ENCODE measurements at places on chromosomes 7 and 10.

DNA sequence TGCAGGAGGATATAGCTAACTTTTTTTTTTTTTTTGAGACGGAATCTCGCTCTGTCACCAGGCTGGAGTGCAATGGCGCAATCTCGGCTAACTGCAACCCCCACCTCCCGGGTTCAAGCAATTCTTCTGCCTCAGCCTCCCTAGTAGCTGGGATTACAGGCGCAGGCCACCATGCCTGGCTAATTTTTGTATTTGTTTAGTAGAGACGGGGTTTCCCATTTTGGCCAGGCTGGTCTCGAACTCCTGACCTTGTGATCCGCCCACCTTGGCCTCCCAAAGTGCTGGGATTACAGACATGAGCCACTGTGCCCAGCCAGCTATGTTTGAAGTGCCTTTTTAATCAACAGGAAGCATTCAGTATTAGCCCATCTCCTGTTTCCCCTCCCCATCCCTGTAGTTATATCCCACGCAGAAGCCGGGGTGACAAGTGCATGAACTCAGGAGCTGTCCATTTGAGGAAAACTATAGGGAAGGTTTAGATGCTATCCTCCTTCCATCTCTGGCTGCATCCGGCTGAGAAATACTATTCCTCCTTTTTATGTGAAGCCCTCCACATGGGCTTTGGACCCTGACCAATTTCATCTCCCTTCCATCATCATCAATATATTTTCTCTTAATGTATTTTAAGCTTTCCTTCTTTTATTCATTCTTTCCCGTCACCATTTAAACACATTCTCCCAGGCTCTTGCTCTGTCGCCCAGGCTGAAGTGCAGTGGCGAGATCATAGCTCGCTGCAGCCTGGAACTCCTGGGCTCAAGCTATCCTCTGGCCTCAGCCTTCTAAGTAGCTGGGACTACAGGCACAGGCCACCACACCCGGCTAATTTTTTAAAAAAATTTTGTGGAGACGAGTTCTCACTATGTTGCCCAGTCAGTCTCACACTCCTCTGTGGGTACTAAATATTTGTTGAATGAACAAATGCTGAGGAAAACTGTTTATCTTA, 1.3 kb upstream of the POT1 start:
- DNase-seq, result no peak

- DNase-seq, result no peak
These were observed 13.1 kb downstream of the PLEKHS1 start for GRCh38 chr10:113764582-113764981.

DNA sequence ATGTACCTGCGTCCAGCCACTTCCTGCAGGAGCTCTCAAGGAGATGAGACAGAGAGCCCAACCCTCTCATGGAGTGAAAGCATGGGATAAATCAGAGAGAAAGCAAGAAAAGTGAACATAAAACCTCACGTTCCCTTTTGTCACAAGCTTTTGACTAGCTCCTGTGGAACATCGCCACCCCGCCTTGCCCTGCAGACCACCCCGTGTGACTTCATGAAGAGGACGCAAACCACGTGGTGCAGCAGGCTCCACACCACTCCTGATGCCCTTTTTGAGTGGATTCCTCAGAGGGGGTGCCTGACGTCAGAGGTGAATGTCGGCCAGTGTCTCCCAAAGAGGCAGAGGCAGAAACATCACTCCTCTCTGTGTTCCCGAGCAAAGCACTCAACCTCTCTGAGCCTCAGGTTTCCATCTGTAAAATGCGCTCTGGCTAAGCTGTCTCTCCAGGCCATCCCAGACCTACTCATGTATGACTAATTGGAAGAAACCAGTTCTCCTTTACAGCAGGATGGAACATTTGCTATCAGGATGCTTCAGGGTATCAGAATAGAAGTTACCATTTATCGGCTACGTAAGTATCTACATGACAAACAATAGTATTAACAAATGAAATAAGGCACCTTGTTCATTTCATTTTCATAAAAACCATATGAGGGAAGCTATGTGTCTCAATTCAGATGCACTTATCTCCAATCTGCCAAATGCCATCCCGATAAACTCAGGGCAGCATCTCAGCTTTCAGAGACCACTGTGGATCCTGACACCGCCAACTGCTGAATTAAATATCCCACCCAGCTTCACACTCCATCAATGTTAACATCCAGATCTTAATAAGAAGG, 5.3 kb downstream of the ZNF488 start:
- DNase-seq, result no peak

GRCh38 chr7:7931626-7932025, 37.0 kb upstream of the GLCCI1 start:
- DNase-seq, result no peak

DNA sequence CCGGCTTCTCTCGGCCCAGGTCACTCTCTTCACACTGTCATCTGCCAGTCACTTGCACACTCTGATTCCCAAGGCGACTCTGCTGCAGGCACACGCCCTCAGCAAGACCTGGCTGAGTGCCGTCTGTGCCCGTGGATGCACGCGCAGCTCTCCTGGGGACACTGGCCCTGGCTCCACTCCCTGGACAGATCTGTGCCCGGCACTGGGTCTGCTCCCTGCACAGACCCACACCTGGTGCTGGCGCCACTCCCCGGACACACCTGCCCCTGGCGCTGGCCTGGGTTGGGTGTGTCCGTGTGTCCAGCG, 133.2 kb downstream of the DNAJB6 start:
- DNase-seq, result no peak

DNA sequence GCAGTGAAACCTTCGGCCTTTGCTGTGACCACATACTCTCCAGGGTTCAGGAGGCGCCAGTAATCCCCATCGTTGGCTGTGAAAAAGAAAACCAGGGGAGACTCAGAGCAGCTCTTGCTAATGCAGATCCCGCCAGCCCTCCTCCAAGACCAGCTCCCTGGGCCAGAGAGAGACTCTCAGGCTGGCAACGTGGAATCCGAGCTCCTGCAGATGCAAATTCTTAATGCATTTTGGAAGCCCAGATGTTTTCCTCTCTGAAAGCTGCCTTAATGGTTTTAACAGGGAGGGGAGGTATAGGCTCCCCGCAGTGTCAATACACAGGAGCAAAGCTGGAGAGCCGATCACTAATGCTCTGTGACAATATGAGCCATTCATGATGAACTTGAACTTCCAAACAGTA, 80.8 kb downstream of the GPR26 start:
- DNase-seq, result no peak

GRCh38 chr7:140206616-140207389, 30.0 kb upstream of the KDM7A start:
- DNase-seq, result no peak

DNA sequence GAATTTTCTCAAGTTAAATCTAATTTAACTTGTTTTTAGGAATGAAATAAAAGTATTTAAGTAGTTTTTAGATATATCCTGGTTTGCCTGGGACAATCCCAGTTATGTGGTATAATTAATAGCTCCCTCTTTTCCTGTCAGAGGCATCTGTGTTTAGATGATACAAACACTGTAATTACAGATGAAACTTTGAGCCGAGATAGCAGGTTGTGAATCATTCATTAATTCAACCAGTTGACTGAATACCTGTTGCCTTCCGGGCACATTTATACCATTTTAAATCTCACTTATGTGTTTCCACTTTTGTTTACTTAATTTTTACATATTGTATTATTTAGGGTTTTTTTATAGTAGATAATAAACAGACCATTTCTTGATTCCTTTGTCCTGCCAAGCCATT, 82.1 kb upstream of the GATA3 start:
- no peak for DNase-seq

GRCh38 chr10:78925800-78926319, 142.9 kb upstream of the ZMIZ1 start:
- DNase-seq, result no peak

DNA sequence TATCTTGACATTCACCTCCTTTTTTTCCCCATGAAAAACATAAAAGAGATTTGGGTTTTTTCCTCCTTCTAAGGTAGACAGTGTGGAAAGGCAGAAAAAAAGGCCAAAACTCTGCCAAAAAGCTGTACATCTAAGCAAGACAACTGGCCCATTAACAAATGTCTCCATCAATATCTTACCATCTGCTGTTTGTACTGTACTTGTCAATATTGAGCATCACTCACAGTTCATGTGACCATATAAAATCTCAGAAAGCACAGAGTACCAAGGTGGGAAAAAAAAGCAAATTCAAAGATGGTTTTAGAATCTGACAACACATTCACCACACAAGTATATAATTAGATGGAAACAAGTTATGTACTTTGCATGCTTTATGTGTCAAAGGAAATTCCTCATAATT, 52.6 kb downstream of the CACNA2D1 start:
- DNase-seq, result no peak

GRCh38 chr10:91140995-91141549, 79.4 kb upstream of the PCGF5 start:
- no peak for DNase-seq

DNA sequence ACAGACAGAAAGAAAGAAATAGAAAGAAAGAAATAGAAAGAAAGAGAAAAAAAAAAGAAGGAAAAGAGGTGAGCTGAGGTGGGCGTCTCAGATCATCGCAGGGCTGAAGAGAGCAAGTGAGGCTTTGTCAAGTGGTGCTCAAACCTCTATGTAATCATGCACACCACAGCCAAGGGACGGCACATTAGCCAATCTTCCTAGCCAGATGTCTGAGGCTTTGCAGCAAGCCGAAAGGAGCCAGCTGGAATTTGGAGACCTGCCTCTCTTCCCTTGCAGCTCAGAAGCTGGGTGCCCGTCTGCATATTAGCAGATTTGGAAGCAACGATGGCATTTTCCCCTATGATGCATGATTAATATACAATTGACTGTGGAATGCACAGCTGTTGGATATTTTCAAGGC, 52.5 kb downstream of the ADRA2A start:
- DNase-seq, result no peak

- DNase-seq, result no peak
These were observed 11.9 kb downstream of the PLAU start for GRCh38 chr10:73922864-73923133.

- DNase-seq, result no peak
These were observed 176.1 kb downstream of the SGMS1 start for GRCh38 chr10:50447691-50448090.

DNA sequence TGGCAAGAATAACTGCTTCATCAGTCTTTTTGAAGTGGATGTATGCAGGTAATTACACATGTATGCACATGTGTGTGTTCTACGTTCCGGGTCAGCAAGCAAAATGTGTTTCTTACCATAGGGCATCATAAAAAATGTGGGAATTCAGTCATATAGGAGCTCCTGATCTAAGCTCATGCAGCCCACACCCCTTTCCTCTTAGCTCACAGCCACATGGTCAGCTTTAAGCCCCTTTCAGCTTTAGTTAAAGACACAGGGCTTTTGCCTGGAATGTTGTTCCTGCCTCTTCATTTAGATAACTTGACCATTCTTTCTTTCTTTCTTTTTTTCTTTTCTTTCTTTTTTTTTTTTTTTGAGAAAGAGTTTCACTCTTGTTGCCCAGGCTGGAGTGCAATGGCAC, 258.1 kb downstream of the RPS24 start:
- DNase-seq, result no peak

DNA sequence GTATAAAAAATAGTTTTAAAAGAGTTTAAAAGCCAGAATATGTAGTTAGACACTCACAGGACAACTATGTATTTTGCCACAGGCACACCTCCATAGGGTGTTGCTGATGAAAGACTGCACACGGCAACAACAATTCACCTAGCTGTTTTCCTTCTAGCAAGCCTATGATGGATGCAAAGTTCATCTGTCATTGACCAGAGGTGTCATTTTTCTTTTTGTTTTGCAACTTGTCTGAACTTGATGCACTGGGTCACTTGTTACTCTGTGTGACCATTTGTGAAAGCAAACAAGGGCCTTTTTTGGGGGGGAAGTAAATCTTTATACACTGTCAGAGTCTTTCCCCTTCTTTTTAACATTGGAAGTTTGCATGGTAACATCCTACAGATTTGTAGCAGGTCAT, 258.0 kb upstream of the SEMA3A start:
- DNase-seq, result no peak

GRCh38 chr7:152120210-152120609, 94.7 kb downstream of the GALNT11 start:
- DNase-seq, result no peak

DNA sequence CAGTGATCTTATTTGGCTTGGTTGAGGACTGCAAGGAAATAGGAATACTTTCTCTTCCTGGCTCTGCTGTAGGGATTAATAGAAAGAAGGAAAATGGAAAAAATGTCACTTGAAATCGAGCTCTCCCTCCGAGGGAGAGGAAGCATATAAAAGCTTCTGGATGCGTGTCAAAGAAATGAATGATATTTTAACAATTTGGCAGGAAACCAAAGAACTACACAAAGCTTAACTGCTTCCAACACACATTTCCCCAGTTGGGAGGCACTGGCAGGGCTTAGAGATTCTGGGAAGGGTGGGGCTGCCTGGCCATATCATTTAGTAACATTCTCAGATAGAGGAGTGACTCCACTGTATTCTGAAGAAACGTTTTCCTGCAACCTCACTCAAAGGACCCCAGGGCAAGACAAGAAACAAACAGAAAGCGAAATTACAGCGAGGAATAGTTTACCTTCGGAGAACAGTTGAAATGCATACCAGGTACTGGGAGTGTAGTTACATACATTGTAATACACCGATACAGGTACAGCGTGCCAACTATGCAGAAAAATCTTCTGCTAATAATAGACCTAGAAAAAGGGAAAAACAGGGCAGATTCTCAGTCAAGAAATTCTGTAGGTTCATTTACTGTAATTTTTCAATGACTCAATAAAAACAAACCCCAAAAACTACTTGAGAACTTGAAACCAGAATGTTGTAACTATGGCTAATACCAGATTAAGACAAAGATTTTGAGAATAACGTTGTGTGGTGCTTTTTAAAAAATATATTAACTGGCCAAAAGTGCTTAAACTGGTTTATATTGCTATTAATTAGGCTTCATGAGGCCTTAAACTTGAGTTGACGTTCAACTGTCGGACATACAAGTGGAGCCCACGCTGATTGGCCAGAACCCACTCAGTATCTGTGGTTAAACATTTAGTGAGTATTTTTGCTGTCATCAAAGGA, 75.7 kb upstream of the ASAH2 start:
- DNase-seq, result no peak

DNA sequence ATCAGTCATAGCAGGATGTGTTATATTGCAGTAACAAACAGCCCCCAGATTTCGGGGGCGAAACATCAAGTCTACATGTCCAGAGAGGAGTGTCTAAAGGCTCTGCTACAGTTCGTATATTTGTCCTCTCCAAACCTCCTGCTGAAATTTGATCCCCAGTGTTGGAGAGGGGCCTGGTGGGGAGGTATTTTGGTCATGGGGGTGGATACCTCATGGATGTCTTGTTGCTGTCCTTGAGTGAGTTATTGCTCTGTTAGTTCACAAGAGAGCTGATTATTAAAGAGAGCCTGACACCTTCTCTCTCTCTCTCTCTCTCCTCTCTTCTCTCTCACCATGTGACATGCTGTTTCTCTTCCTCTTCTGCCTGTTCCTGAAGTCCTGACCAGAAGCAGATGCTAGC, 343.7 kb downstream of the TCERG1L start:
- no peak for DNase-seq

GRCh38 chr10:22325272-22326144, 4.6 kb downstream of the BMI1 start:
- no peak for DNase-seq

GRCh38 chr10:130396044-130396443, 259.9 kb downstream of the GLRX3 start:
- no peak for DNase-seq

- DNase-seq, result no peak
These were observed 86.7 kb downstream of the MICU1 start for GRCh38 chr10:72539137-72539536.

GRCh38 chr10:79407811-79408795, 37.3 kb downstream of the ZCCHC24 start:
- DNase-seq, result no peak

- no peak for DNase-seq
These were observed 35.7 kb downstream of the ZCCHC24 start for GRCh38 chr10:79409726-79410085.

- DNase-seq, result no peak
These were observed 26.4 kb downstream of the SLC16A9 start for GRCh38 chr10:59682986-59683937.
